ENCODE measurements at places on chromosomes 6 and 20. TPM values are rescaled to one million over a fixed set of nuclear protein-coding genes. Genes with fewer than 3 reads are reported as not detected.
A peak's percentile ranks its signal among the peaks of the same experiment; 100 is the strongest.

DNA sequence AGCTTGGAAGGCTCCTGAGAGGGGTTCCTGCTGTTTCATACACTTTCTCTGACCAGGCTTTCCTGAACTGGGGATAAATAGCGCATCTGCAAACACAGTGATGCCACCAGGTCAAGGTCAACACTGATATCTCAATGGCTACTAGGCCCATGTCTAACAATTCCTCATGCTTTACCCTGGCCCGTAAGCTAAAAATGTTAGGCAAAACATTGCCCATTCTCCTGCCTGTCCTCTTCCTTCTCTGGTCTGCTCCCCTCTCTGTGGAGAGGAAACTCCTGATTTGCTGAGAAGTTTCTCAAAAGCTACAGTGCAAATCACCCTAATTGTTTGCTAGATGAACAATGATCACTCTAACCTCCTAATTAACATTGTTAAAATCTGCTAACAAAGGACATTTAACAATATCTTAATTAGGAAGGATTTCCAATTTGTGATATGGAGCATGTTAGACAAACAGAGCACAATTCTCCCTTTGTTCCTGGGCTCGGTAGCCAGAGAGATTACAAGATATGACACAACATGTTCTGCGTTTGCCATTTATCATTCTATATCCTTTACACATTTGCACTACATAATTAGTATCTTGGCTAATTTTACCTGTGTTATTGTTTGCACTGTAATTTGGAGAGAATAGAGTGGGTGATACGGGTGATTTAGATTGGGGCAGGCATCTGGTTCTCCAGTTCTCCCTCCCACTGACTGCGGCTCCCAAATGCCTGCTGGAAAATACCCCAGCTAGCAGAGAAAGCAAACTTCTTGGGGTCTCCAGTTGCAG lies 266.8 kb downstream of the CD83 start:
- no peak for DNase-seq

DNA sequence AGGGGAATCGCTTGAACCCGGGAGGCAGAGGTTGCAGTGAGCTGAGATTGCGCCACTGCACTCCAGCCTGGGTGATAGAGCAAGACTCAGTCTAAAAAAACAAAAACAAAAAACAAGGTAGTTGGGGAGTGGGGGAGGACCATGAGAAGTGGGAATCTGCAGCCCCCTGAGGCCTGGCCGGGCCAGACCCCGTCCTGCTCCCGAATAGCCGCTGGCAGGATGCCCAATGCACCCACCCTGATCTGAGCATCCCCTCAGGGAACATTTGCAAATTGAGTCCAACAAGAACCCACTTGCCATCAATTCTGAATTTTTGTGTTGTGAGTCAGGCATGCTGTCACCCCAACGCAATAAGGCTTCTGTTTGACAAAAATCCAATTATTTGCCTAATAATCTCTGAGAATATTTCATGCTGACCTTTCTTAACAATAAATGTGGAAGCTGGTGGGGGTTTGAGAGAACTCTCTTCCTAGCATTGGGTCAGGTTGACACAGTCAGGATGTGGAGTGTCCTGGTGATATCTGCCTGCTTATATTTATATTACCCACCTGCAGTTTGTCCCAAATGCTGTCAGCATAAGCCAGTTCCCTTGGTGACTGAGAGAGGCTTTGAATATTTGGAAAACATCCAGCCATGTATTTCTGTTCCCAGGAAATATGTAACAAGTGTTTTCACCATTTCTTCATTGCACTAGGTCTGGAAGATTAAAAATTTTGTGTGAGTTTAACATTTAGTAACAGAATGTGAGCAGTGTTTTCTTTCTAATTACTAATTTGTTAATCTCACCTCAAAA lies 28.4 kb upstream of the FRMD1 start:
- DNase-seq = peak; percentile 42

DNA sequence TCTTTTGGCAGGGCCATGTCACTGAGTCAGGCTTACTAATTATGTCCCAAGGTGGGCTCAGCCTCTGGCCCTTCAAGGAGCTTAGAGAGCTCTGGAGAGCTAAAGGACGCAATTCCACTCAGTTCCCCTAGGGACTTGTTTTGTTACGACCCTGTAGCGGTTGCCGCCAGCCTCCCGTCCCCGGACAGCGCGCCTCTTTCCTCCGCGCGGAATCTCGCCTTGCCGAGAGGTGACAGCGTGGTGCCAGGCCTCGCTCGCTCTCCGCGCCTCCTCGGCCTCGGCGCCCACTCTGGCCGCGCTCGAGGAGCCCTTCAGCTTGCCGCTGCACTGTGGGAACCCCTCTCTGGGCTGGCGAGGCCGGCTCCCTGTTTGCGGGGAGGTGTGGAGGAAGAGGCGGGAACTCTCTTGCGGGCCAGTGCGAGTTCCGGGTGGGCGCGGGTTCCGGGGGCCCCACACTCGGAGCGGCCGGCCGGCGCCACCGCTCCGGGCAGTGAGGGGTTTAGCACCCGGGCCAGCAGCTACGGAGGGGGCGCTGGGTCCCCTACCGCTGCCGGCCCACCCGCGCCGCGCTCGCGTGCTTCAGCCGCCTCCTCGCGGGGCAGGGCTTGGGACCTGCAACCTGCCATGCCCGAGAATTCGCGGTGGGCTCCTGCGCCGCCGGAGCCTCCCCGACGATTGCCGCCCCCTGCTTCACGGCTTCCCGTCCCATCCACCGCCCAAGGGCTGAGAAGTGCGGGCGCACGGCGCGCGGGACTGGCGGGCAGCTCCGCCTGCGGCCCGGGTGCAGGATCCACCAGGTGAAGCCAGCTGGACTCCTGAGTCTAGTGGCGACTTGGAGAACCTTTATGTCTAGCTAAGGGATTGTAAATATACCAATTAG lies 9.9 kb upstream of the ZNF311 start:
- DNase-seq = peak; percentile 17

- DNase-seq = no peak
Observed at GRCh38 chr6:110537208-110538123, 61.1 kb upstream of the SLC22A16 start.

GRCh38 chr20:46572790-46573189 lies 22.3 kb upstream of the OCSTAMP start:
- DNase-seq = no peak

- DNase-seq = no peak
Observed at GRCh38 chr6:71279321-71279720, 9.3 kb upstream of the OGFRL1 start.

GRCh38 chr6:15491986-15492269 lies 170.9 kb downstream of the DTNBP1 start:
- no peak for DNase-seq

The MOXD1 gene
- polyA plus RNA-seq = 4.5 TPM

The SLC44A4 gene
- 22.2 TPM for polyA plus RNA-seq

The FAM210B gene
- 18.7 TPM for polyA plus RNA-seq

The ADGB gene
- 1.4 TPM for polyA plus RNA-seq
